Small intestine (tissue), 16 donors: ENCODE measurements at places on chromosomes 3 and 15.

DNA sequence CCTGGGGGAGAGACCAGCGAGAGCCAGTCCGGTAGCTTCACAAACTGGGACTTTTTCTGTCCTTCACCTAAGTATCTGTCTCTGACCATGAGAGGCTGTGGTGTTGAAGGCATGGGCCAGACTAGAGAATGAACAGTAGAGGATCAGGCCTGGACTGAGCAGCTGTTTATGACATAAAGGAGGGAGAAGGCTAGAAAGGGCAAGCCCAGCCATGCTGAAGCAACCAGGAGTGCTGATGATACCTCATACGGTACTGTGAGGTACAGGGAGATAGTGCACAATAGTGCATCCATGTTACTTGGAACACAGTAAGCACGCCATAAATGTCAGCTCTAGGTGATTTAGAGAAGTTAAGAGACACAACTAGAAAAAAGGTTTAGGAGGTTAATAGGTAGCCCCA lies 22.6 kb upstream of the TIMP4 start:
- DNase-seq = no peak
- H3K27me3 ChIP-seq = no peaks in the 10 kb centered on the region
- no peak overlapping the region for H3K27ac ChIP-seq
- H3K36me3 ChIP-seq = no peaks in the 10 kb centered on the region

DNA sequence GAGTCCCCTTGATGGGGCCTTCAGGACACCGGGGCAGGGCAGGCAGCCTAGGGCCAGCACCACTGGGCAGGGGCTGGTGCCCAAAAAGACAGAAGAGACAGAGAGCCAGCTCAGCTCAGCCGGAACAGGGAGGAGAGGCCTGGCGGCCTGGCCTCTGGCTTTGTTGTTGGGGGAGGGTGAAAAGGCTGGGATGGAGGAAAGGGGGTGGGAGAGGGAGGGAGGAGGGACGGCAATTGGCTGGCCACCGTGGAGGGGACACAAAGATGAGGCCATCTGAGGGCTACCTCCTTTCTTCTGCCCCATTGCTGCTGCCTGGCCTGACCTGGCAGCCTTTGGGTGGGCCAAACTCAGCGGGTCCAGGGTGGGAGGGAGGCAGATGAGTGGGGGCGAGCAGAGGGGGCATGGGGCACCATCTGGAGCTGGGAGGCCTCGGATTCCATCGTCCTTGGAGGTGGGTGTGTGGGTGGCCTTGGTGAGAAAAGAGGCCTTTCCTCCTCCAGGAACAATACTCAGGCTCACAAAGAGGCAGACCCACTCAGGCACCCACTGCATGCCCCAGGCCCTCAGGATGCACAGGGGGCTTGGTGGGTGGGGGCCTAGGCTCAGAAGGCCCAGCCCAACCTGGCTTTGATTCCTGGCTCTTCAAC lies 9.3 kb downstream of the EFCC1 start:
- H3K27ac ChIP-seq = peak overlapping the region; percentile 50
- no peak overlapping the region for H3K4me3 ChIP-seq
- no peaks in the 10 kb centered on the region for H3K4me1 ChIP-seq
- peaks cover 9% of the 10 kb centered on the region for H3K27me3 ChIP-seq

GRCh38 chr3:111690242-111690641 lies 95.1 kb upstream of the ZBED2 start:
- no peaks in the 10 kb centered on the region for H3K36me3 ChIP-seq
- no peak for DNase-seq
- H3K4me3 ChIP-seq = no peak overlapping the region
- H3K4me1 ChIP-seq = peaks cover 31% of the 10 kb centered on the region
- H3K27ac ChIP-seq = no peak overlapping the region

DNA sequence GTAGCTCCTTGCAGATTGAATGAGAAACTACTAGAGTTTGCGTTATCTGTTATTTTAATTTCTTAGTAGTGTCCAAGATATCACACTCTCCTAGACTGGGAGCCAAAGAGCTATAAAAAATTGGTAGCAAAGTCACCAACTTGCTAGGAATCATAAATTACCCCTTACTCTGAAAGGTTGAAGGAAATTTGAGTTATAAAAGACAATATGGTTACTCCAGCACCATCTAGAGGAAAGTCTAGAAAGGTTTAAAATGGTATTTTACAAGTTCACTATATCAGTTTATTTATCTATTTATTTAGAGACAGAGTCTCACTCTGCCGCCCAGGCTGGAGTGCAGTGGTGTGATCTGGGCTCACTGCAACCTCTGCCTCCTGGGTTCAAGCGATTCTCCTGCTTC lies 121.6 kb downstream of the RBPMS2 start:
- H3K4me3 ChIP-seq = no peak overlapping the region
- no peaks in the 10 kb centered on the region for H3K27me3 ChIP-seq
- H3K4me1 ChIP-seq = peaks cover 22% of the 10 kb centered on the region
- H3K27ac ChIP-seq = no peak overlapping the region

DNA sequence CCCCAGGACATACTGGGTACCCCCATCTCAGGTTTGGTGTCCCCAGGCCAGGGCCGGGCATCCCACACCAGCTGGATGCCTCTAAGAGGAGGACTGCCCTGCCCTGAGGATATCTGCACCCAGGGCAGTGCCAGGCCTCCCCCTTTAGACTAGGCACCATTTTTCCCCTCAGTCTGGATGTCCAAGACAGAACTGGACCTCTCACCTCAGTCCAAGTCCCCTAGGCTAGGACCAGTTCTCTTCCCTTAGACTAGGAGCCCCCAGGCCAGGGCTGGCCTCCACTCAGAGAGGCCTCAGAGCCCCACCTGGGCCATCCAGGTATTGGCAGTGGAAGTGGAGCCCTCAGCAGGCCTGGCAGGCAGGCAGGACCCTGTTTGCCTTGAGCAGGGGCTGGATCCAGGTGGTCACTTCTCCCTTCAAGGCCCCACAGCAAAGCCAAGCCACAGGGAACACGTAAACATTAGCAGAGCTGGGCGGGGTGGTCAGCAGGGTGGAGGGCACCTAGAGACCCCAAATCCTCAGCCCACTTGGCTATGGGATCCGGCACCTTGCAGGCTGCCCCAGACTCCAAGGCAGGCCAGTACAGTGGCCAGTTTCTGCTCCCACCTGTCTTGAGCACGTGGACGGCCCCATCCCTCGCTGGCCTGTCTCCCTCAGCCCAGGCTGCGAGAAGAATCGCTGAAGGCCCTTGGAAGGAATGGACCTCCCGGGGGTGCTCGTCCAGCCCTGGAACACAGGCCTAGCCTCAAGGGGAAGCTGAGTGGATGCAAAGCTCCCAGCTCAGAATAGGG lies 28.3 kb downstream of the PTH1R start:
- H3K36me3 ChIP-seq = peaks cover 2% of the 10 kb centered on the region
- no peak overlapping the region for H3K27ac ChIP-seq
- no peak overlapping the region for H3K4me3 ChIP-seq

- no peaks in the 10 kb centered on the region for H3K27me3 ChIP-seq
- no peaks in the 10 kb centered on the region for H3K36me3 ChIP-seq
- no peak overlapping the region for H3K27ac ChIP-seq
- DNase-seq = no peak
Observed at GRCh38 chr3:78258798-78259197, 1218.9 kb downstream of the ROBO2 start.

DNA sequence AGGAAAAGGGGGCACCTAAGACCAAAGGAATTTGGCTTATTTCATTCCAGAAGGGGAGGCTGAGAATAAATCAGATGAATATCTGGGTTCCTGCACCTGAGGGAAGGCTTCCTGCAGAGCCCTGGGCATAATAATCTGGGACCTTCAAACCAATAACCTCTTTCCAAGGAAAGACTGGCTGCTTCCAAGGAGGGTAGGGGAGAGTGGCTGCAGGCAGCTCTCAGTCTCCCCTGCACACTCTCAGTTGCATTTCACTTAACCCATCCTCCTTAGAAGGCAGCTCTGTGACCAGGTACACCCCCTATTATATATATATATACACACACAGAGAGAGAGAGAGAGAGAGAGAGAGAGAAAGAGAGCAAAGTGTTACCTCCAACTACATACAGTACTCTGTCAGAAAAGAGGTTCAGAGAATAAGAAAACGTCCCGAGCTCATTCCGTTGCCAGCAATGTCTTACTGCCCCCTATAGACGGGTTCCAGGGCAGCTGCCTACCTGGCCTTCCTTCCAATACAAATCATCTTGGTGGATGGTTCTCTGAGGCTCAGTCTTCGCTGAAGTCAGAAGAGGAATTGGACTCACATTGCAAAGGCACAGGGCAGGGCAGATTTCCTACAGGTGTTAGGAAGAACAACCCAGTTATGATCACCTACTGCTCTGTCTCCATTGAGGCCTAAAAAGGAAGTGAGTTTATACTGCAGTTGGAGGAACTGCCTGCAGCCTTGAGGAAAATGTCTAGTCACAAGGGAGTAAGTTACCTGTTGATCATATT lies 26.1 kb downstream of the CAPN3 start:
- peak overlapping the region; percentile 50 for H3K27ac ChIP-seq
- DNase-seq = peak; percentile 85
- H3K27me3 ChIP-seq = no peaks in the 10 kb centered on the region
- H3K4me1 ChIP-seq = no peaks in the 10 kb centered on the region

GRCh38 chr3:108645364-108645763 lies 55.8 kb downstream of the DZIP3 start:
- no peak overlapping the region for H3K4me3 ChIP-seq
- H3K27me3 ChIP-seq = no peaks in the 10 kb centered on the region
- no peaks in the 10 kb centered on the region for H3K4me1 ChIP-seq
- H3K36me3 ChIP-seq = no peaks in the 10 kb centered on the region

- no peaks in the 10 kb centered on the region for H3K36me3 ChIP-seq
- no peaks in the 10 kb centered on the region for H3K27me3 ChIP-seq
- H3K4me3 ChIP-seq = no peak overlapping the region
- DNase-seq = no peak
- H3K27ac ChIP-seq = no peak overlapping the region
- H3K4me1 ChIP-seq = no peaks in the 10 kb centered on the region
Observed at GRCh38 chr3:181457756-181458155, 254.0 kb upstream of the SOX2 start.

DNA sequence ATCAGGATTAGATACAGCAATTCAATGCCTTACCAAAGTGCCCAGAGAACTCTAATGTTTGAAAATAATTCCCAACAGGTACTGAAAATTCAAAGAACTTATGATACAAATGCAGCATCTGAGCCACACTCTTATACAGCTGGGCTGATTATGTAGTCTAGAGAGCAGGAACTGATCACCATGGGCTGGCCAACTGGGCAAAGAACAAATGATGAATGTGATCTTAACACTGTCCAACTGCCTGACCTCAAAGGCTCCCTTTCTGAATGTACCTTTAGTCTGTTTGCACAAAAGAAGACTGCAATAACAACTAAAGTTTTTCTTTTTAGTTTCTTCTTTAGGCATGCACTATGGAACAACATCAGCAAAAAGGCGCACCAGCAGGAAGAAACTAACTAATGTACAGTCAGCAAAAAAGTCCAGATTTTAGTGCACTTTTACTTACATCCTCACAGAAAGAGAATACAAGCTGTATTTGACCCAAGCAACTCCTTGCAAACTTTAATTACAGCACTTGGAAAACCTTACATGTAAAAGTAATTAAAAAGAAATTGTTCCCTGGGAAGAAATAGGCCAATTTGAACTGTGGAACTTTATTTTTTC lies 1095.1 kb downstream of the IGSF11 start:
- H3K27ac ChIP-seq = no peak overlapping the region
- no peaks in the 10 kb centered on the region for H3K4me1 ChIP-seq
- no peak for DNase-seq

DNA sequence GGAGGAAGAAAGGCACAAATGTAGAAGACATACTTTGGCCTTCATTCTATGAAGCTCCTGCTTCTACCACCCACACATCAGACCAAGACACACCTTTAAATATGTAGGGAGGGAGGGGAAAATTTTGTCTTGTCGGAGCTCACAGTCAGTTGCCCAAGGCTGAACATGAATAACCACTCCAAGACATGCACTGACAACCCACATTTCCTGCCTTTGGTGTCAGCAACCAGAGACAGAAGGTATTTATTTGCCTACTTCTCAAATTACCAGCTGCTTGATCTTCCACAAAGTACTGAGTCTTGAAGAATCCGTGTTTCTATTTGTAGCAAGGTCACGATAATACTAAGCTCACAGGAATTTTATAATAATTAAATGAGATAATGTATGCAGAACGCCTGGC lies 169.7 kb downstream of the KCNMB2 start:
- no peaks in the 10 kb centered on the region for H3K27me3 ChIP-seq
- no peaks in the 10 kb centered on the region for H3K36me3 ChIP-seq
- H3K27ac ChIP-seq = no peak overlapping the region
- no peak overlapping the region for H3K4me3 ChIP-seq
- no peaks in the 10 kb centered on the region for H3K4me1 ChIP-seq

DNA sequence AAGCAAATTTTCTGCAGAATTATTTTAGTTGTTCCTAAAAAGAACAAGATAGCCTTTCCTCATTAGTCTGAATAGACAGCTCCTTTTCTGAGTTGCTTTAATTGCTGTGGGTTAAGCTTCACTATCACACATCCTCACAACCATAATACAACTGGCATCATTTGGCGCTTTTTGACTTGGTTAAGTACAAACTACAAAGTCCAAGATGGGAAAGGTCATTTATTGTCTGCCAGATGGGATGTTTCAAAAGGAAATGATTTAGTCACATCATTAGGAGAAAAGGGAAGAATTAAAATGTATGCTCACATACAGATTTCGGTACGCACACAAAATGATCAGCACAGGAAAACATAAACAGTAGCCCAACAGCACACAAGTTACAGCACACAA lies 329.1 kb downstream of the RORA start:
- H3K27ac ChIP-seq = no peak overlapping the region
- no peaks in the 10 kb centered on the region for H3K36me3 ChIP-seq
- no peaks in the 10 kb centered on the region for H3K27me3 ChIP-seq
- DNase-seq = no peak

GRCh38 chr3:173397161-173398110 lies at the start of gene NLGN1:
Gene NLGN1 (plus strand): TSS chr3:173397744.
- H3K4me1 ChIP-seq = no peaks in the 10 kb centered on the region
- peak within 1 kb of the TSS; percentile 26 for H3K4me3 ChIP-seq
- no peaks in the 10 kb centered on the region for H3K36me3 ChIP-seq
- peaks cover 2% of the 10 kb centered on the region for H3K27me3 ChIP-seq

DNA sequence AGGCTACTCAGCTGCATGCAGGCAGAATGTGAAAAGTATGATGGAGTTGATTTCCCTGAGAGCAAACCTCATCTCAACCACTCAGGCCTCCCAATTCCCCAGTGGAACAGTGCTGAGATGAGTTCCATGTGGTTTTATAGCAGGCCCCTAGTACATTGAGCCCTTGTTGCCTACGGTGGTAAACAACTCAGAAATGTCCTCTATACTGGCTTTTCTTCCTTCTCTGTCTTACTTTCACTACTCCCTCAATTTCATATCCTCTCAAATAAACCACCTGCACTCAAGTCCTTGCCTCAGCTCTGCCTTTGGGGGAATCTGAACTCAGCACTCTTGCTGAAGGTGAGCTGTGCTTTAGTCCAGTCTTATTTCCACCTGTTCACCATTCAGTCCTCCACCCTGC lies 399.9 kb downstream of the PDCD6IP start:
- H3K36me3 ChIP-seq = no peaks in the 10 kb centered on the region
- DNase-seq = no peak
- no peak overlapping the region for H3K27ac ChIP-seq
- no peaks in the 10 kb centered on the region for H3K4me1 ChIP-seq

GRCh38 chr3:67704322-67704721 lies 49.9 kb upstream of the SUCLG2 start:
- H3K27me3 ChIP-seq = no peaks in the 10 kb centered on the region
- peak; percentile 18 for DNase-seq
- no peak overlapping the region for H3K27ac ChIP-seq
- no peak overlapping the region for H3K4me3 ChIP-seq
- no peaks in the 10 kb centered on the region for H3K36me3 ChIP-seq

GRCh38 chr3:158352551-158352950 lies 218.4 kb upstream of the MLF1 start:
- no peak overlapping the region for H3K4me3 ChIP-seq
- no peaks in the 10 kb centered on the region for H3K4me1 ChIP-seq
- DNase-seq = no peak
- no peak overlapping the region for H3K27ac ChIP-seq
- H3K36me3 ChIP-seq = no peaks in the 10 kb centered on the region
